Activated naive CD8-positive, alpha-beta T cell treated with anti-CD3 and anti-CD28 coated beads, Interleukin-2, amount 10 ng/mL, durations not matched to agents 7 days and 5 days (primary cell): ENCODE measurements at places on chromosomes 1 and 21. TPM values are rescaled to one million over a fixed set of nuclear protein-coding genes. Genes with fewer than 3 reads are reported as not detected.

DNA sequence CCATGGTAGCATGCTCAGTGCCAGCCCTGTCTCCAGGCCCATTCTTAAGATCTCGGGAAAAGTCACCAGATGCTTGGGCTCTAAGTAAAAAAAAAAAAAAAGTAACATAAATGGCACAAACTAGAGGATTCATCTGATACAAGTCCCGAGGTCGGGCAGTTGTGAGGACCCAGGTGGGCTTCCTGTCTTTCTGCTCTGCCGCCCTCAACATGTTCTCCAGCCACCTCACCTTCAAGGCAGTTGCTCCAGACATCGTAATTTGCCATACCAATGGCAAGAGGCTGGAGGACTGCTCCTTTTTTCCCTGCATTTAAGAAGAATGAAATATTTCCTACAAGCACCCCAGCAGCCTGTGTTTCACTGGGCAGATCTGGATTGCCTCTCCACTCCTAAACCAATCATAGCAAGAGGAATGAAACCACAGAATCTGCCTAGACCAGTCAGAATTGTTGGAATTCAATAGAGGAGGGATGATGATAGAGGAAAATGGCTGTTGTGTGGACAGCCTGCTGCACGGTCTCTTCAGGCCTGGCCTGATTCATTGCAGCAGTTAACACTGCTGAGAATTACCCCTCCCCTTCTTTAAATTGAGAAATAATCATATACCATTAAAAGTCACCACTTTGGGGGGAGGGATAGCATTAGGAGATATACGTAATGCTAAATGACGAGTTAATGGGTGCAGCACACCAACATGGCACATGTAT, 5.4 kb downstream of the HMGN2 start:
- DNase-seq, result no peak

DNA sequence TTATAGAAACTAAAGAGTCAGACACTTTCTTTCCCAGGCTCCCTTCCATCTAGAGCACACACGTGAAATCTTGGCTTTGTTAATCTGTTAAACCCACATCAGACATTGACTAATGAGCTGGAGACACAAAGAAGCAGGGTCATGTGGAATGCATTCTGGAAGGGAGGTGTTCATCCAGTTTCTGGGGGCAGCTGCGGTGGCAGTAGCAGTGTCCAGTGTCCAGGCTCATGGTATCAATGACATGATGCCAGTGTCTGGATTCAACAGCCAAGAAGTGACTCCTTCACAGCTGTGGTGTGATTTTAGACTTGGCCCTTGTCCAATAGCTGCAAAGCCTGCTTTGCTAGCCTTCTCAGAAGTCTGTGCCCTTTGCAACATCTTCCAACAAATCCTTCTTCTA, 95.2 kb downstream of the NTPCR start:
- DNase-seq, result no peak

DNA sequence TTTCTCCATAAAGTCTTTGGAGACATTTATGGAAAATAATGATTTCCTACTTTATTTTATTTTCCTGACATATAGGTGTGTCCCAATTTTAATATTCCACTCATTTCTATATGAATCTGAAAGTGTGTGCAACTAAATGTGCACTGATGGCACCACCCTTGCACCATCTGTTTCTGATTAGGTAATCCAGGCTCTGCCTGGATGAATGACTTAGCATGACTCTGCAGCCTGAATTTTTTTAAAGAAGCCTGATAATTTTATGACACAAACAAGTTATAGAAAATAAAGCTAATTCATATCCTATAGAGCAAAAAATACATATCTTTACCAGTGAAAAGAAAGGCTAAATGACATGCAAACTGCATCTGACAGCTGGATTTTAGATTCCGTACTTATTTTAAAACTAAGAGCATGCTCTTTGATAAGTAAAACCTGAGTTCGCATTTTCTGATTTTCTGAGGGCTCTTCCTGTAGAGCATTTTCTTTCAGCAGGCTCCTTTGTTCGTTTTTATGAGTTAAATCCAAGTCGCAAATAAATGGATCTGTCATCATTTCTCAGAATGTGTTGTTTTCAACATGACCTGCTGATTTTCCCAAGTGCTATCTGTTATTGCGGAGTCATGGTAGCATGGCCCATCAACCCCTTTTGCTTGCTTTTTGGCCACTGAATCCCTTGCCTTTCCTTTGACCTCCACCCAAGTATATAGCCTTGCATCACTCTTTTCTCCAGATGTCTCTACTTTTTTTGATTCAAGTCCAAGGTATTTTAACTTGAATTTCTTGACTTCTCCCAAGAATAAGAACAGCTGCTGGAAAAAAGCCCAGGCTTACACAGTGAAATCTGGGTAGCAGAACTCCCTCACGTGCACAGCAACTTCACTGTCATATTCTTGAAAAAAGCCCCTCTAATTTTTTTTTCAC, 52.8 kb upstream of the LYPLAL1 start:
- DNase-seq, result no peak

The NUF2 gene
- total RNA-seq, result 50.6 TPM
